Progenitor cell of endocrine pancreas (in vitro differentiated cells): ENCODE measurements at places on chromosomes 4 and X. TPM values are rescaled to one million over a fixed set of nuclear protein-coding genes. Genes with fewer than 3 reads are reported as not detected.

- no peak for DNase-seq
These were observed 593.8 kb downstream of the SPRY1 start for GRCh38 chr4:123990310-123990870.

Gene CCDC110
- 2.0 and 3.1 TPM in 2 replicates for total RNA-seq

DNA sequence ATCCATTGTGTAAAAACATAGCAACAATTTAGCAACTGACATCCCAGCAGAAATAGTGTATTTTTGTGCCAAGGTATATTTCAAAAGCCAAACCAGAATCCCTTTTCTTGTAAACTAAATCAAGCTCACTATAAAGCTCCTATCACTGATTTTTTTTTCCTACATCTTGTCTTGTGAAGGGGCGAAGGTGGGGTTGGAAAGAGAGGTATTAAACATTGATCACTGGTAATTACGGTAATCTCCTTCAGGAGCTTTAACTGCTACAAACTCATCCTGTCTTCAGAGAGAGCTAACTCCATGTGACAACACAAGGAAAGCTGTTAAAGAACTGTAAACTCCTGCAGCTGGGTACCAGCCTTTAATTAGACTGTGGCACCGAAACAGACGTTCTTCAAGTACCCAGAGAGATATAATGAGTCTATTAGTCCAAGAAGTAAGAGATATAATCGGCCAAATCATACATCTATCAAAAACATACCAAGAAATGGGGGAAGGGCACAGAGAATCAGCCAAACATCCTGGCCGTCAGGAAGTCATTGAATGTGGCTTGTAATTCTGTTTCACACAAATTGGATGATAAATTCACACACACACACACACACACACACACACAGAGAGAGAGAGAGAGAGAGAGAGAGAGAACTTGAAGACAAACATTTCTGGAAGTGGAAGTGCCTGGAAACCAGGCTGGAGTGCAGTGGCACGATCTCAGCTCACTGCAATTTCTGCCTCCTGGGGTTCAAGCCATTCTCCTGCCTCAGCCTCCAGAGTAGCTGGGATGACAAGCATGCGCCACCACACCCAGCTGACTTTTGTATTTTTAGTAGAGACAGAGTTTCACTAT lies 111.9 kb upstream of the PPARGC1A start:
- DNase-seq = no peak

GRCh38 chr4:47187608-47188007 lies 156.2 kb downstream of the GABRB1 start:
- DNase-seq = no peak

DNA sequence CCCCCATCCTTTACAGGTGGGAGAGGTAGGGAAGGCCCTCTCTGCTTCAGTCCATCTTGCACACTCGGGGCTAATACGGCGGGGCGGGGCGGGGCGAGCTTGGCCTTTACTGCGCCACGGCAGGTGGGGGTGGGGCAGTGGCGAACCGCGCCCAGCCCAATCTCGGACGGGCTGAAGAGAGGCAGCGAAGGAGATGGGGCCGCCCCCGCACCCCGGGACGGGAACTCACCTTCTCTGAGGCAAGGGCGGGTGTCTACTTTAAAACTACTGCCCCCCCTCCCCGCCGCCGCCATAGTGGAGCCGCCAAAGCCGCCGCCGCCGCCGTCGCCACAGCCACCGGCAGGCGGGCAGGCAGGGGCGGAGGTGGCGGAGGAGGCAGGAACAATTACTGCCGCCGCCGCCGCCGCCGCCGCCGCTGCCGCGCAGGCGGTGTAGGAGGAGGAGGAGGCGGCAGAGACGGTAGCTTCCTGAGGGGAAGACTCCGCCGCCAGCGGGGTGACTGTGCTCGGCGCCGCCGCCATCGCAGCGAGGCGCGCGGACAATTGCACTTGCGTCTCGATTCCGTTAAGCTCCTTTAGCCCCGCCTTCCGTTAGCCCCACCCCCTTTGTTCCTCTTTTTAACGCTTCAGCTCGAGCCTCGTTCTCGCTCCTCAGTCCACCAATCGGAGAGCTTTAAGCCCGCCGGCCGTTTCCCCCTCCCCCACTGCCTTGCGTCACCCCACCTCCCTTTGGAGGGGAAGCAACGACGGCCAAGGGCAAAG lies at the start of gene ZMAT1:
TSS of gene ZMAT1 (minus strand) at position 540 of the 761 bp plus-strand sequence. CDS start at position 521, 19 bp downstream.
- DNase-seq = peak; percentile 73

GRCh38 chrX:45771114-45771513 lies 570.4 kb upstream of the DIPK2B start:
- no peak for DNase-seq

DNA sequence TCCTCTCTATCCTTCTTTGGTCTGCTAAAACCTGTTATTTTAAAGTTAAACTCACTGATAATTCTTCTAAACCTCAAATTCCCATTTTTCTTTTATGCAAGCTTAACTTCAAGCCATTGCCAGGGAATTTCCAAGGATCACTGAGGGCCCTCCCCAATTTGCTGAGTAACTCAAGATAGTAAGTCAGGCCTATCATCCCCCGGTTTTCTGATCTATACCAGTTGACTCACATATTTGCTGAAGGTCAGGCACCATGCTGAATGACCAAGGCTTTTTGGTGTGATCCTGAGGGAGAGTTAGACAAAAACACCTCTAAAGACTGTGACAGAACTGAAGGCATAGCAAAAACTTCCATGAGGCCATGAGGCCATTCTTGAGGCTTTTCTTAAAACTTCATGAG lies 1301.9 kb downstream of the PCDH7 start:
- no peak for DNase-seq

DNA sequence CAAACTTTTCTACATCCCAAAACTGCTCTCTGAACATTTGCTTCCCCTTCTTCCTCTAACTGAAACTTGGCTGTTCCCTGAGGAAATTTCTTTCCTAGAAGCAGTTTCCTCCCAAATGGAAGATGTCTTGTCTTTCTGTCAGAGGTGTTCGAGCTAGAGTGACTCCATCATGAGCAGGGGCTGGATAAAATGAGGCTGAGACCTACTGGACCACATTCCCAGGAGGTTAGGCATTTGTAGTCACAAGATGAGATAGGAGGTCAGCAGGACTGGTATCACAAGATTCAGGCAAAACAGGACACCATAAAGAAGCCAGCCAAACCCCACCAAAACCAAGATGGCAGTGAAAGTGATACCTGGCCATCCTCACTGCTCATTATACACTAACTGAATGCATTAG lies 35.8 kb upstream of the PGRMC2 start:
- DNase-seq = no peak

DNA sequence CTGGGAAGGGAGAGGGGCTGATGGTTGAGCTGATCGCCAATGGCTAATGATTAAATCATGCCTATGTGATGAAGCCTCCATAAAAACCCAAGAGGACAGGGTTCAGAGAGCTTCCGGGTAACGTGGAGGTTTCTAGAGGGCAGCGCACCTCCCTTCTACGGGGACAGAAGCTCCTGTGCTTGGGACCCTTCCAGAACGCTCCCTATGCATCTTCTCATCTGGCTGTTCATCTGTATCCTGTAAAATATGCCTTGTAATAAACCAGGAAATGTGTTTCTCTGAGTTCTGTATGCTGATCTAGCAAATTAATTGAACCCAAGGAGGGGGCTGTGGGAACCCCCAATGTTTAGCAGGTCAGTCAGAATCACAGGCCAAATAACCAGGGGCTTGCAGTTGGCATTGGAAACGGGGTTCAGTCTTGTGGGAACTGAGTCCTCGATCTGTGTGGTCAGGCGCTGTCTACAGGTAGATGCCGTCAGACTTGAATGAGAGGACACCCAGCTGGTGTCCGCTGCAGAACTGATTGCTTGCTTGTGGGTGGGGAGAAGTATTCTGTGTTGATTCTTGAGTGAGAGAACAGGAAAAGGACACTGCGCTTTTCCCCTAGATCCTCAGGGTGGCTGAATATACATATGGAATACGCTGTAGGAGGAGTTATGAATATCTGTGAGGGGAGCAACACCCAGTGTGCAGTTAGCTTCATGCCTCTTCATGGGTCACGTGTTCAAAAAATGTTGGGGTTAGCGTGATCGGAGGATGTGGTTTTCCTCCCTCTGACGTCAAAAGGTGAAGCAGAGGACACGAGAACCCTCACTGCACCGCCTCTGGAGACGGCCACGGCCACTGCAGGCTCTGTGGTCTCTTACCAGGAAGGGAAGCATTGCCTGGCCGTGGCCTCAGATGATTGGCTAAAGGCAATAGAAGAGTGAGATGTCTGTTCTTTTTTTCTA lies 29.2 kb downstream of the HTT-AS start:
- no peak for DNase-seq

DNA sequence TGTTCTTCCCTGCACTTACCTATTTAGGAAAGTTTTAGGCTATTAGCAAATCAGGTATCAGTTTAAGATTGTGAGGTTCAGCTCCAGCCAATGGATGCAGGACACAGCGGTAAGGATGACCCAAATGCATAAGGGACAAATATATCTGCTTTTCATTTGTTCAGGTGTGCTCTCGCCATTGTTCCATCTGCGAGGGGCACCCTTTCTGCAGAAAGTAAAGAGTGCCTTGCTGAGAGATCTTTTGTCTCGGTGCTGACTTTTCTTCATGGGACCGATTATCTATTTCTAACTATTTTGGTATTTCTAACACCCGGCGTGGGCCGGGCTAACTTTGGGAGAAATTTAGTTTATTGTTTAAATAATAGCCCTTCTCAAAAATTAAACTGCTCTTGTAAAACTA lies 49.0 kb downstream of the CCDC149 start:
- DNase-seq = no peak

DNA sequence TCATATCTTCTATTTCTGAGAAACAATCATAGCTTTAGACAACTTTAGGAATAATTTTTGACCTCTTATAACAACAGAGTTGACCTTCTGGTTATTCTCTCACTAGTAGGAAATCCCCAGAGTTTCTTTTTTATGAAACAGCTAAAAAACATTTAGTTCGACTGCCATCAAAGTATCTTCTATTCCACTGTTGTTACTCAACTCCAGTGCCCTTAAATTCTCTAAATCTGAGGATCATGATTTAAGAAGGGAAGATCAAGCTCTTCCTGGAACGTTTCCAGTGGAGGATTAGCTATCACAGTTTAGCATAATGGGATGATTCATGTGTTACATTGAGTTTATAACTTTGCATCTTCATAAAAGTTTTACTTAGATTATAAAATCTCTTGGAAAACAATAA lies 134.9 kb upstream of the VEGFC start:
- no peak for DNase-seq

- no peak for DNase-seq
These were observed 243.6 kb upstream of the GPRIN3 start for GRCh38 chr4:89551191-89551590.

- DNase-seq = no peak
These were observed 126.9 kb upstream of the TAPT1 start for GRCh38 chr4:16353165-16353564.

GRCh38 chr4:42871671-42872290 lies 20.7 kb upstream of the GRXCR1 start:
- DNase-seq = no peak

Gene CXCL8
- total RNA-seq = 0.84 and 1.1 TPM in 2 replicates

Gene SEPTIN6
- 37.1 and 40.2 TPM in 2 replicates for total RNA-seq

GRCh38 chr4:116016201-116016600 lies 902.8 kb upstream of the NDST4 start:
- DNase-seq = no peak
